Activated T-cell treated with anti-CD3 and anti-CD28 coated beads, Interleukin-2, amount 50 U/mL, for 72 hours (primary cell): ENCODE measurements at places on chromosomes 3 and 15. TPM values are rescaled to one million over a fixed set of nuclear protein-coding genes. Genes with fewer than 3 reads are reported as not detected.

DNA sequence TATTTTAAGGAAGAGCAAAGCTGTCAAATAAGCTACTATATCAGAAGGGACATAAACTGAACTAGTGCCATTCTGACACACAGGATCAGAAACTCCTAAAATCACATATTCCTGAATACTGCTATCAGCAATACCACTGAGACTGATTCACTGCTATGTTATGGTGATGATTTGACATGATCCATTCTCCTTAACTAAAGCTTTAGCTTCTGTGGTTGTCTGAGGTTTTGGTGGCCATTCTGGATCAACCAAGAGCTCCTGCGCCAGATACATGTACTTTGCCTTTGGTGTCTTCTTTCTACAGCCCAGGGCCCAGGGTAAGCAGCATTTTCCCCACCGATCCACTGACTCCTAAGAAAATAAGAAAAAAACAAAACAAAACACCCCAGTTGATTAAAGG, 6.7 kb upstream of the GP5 start:
- no peak for DNase-seq

- no peak for DNase-seq
These were observed 171.3 kb downstream of the DPH6 start for GRCh38 chr15:35374661-35375060.

Gene IQCH
- total RNA-seq = 3.6 TPM

DNA sequence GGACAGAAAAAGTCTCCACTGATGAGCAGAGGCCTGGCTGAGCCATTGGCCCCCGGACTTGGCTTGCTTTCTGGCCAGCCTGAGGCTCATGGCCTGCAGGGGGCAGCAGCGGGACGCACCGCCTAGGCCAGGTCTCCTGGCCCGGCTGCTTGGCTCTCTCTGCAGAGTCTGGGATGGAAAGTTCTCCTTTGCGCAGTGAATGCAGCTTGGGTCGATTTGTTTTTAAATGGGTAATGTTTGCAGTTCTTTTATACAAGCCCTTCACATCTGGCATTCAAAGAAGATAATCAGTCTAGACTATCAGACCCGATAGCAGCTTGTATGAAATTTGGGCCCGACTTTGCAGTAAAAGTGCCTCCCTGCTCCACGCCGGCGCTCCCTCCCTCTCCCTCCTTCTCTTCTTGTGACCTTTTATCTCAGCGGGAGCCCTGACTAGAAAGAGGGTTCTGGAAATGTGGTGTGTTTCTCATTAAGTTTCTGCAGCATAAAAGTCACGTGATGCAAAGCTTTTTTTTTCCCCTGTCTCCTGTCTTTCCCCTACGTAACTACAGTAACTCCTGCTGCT, 59.9 kb downstream of the ZNF621 start:
- peak; percentile 73 for DNase-seq

- no peak for DNase-seq
These were observed 77.2 kb downstream of the OSBPL10 start for GRCh38 chr3:31903686-31904431.

Gene UBE2Q2
- 20.7 TPM for total RNA-seq

GRCh38 chr15:41887893-41888292, 6.0 kb downstream of the SPTBN5 start:
- DNase-seq = no peak

DNA sequence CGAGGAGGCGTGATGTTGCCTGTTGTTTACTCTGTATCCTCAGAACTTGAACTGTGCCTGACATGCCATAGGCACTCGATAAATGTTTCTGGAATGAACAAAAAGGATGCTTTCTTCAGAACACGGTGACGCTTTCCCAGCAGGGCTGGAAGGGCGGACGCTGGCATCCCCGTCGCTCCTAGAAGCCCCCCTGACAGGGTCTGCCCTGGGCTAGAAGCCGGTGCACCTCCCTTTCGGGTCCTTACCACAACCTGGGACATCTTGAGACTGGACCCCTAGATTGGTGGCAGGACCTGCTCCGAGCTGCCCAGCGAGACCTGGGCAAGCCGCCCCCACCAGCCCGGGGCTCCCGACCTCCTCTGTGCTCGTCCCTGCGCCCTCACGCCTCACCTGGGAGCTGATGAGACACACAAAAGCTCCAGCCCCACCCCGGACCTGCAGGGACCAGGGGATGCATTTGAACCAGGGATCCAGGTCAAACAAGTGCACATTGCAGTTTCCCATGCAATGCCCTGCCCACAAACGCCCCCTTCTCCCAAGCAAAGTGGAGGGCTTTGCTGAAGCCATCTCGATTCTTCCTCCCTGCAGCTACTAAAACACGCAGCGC, 131.2 kb upstream of the MEF2A start:
- no peak for DNase-seq

- DNase-seq = no peak
These were observed 494.2 kb upstream of the AGTR1 start for GRCh38 chr3:148203297-148204010.

DNA sequence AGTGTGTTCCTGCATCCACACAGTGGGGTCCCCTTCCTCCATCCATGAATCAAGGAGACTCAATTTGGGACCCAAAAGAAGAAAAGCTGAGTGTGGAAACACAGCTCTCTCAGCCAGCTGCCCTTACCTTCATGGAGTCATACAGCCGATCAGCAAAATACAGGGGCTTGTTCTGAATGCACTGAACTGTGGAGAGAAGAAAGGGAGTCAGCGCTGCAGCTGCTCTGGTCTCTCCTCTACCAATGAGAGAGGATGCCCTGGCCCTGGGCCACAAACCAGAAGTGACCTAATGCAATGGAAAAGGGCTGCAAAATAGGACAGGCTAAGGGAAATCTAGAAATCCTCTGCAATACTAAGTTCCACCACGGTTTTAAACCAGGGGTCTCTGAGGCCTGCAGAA, 46.7 kb downstream of the ANXA2 start:
- no peak for DNase-seq

Gene ERICH6
- 0.19 TPM for total RNA-seq

- no peak for DNase-seq
These were observed 63.9 kb downstream of the DAPK2 start for GRCh38 chr15:63982381-63982854.

DNA sequence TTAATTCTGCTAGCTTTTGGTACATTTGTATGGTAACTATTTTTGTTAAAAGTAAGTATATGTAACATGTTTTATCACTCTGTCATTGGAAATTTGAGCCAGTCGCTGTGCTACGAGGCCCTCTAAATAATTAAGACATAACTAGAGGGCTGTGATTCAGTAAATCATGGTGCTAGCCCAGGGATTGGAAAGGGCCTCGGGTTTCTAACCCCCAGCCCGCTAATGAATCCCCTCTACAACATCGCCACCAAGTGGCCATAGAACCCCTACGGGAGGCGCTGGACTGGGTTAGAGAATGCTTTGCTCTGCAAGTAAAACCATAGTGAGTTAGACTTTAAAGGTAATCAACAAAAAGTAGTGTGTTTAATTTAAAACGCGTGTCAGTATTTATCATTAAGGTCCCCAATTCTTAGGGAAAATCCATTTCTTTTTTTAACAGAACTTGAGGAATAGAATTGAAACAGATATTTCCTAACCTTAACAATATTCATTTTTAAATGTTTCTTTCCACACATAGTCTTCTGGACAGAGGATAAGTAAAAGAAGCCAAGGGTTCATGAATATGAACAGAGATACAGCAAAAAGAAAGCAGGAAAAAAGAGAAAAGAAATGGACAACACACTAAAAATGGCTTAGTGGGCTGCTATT, 744.7 kb downstream of the EPHA3 start:
- no peak for DNase-seq

GRCh38 chr3:194270627-194271459, 80.3 kb downstream of the CPN2 start:
- DNase-seq = no peak

Gene SERINC4
- total RNA-seq = 0.23 TPM

DNA sequence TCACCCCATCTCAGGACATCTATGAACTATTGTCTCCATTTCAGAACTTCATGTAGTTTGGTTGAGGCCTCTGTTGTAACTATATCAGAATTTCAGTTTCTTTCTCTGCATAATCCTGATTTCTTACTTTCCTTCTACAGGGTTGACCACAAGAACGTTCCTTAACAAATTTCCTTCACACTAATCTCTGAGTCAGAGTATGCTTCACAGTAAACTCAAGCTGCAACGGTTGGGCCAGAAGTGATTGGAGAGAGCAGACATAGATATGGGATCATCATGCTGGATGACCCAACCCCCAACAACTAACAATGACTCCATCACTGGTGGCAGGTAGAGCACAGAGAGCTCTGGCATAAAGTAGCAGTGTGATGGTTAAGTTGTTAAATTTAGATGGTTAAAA, 128.8 kb upstream of the OSTN start:
- DNase-seq = no peak

Gene PLOD2
- total RNA-seq = 0.90 TPM

Gene PAQR5
- 0.07 TPM for total RNA-seq

DNA sequence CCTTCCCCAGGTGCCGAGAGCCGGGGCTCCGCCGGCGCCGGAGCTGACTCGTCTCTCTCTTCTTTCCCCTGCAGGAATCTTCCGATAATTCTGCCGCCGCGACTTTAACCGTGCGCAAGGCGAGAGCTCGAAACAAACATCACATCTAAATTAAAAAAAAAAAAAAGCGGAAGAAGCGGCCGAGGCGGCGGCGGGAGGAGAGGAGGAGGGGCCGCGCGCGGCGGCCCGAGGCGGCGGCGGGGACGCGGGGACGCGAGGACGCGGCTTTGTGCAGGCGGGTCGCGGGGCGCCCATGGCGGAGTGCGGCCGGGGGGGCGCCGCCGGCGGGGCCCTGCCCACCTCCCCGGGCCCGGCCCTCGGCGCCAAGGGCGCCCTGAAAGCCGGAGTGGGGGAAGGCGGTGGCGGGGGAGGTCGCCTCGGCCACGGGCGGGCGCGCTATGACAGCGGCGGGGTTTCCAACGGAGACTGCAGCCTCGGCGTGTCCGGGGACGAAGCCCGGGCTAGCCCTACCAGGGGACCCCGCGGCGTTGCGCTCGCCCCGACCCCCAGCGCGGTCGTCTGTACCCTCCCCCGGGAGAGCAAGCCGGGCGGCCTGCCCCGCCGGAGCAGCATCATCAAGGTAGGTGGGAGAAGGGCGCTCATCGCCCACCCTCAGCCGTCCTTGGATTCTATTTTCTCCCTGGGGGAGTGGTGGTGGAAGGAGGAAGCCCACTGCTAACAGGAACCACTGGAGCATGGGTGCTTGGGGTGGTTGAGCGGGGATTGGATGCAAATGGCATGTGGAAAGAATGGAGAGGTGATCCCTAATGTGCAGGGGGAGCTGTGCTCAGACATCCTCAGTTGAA, at the start of gene PLCL2:
Gene PLCL2 (plus strand): TSS at position 208 of the 845 bp plus-strand sequence. CDS start 85 bp downstream, at position 293.
- DNase-seq = peak; percentile 70

GRCh38 chr3:156246961-156247725, 126.8 kb downstream of the KCNAB1 start:
- DNase-seq = no peak

GRCh38 chr3:14324224-14324944, 78.0 kb upstream of the SLC6A6 start:
- no peak for DNase-seq

DNA sequence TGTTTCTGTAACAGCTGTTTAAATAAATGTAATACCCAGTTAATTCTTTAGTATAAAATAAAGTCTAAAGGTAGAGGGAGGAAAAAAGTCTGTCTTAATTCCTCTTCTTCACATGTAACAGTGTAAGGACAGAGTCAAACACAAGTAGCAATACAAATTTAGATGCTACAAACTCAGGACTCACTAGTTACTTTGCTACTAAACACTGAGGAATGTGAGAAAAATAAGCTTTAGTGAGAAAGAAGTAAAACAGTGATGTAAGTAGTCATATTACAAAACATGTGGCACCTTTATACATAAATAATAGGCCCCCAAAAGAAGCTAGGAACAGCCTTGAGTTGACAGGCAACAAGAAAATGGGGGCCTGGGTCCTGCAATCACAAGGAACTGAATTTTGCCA, 113.0 kb downstream of the TBC1D5 start:
- DNase-seq = no peak

- DNase-seq = no peak
These were observed 64.4 kb upstream of the PPARG start for GRCh38 chr3:12224181-12225147.

DNA sequence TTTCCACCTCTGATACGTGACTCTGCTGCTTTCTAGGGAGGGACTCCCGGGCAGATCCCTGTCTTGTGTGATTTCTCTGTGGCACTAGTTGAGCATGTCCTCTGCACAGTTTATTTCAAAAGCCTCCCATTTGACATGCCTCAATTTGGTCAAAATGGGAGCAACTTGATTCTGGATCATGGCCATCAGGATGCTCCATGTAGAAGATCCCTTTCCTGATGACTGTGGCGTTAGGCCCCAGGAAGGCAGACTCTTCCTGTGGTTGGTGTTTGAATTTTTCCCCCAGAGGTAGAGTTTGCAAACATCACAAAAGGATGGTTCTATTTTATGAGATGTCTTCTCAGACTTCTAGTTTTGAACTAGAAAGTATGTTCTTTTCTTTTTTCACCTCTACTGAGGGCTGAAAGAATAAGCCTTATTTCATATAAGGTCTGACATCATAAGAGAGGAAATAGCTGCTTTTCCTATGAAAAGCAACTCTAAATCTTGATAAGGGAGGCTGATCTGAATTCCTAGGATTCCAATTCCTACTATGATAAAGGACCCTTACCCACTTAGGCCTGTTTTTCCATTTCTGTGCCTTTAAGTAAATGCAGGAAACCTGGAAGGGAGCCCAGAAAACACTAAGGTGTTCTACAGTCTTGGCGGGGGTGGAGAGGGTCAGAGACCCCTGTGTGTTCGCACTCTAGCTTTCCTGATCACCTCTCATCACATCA, 243.8 kb upstream of the CHRM5 start:
- DNase-seq = no peak

DNA sequence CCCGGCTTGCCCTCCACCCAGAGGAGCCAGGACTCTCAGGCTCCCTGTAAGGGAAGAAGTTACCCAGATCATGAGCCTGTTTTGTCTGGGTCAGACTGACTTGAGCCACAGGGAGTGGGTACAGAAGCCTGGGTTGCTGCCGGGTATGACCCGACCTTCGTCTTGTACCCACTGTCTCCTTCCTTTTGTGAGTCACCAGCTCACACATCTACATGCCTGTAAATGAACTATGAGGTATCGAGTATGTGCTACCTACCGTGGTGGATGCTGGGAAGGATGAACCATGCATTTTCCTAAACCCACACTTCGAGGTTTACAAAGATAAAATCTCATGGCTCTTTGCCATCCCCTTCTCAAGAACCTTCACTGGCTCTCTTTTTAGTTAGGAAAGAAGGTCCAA, 56.9 kb downstream of the CACNA1D start:
- DNase-seq = no peak

DNA sequence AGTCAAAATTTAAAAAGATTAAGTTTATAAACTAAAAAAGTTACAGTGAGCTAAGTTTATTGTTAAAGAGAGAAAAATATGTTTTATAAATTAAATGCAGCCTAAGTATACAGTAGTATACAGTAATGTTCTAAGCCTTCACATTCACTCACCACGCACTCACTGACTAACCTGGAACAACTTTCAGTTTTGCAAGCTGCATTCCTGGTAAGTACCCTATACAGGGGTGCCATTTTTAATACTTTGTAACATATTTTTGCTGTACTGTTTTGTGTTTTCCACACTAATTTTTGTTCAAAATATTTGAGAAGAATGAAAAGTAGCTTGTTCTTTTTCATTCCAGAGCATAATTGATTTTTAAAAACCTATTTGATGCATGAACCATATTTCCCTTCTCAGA, 524.9 kb downstream of the RBMS3 start:
- no peak for DNase-seq

Gene ZNF385D
- total RNA-seq = not detected
